Stimulated activated naive CD4-positive, alpha-beta T cell treated with Interleukin-2 at 50 U/mL for 16 hours (primary cell): ENCODE measurements at places on chromosomes 11 and 22.

GRCh38 chr22:33835265-33835664 is 85.0 kb downstream of the LARGE1 start:
- DNase-seq, result no peak

DNA sequence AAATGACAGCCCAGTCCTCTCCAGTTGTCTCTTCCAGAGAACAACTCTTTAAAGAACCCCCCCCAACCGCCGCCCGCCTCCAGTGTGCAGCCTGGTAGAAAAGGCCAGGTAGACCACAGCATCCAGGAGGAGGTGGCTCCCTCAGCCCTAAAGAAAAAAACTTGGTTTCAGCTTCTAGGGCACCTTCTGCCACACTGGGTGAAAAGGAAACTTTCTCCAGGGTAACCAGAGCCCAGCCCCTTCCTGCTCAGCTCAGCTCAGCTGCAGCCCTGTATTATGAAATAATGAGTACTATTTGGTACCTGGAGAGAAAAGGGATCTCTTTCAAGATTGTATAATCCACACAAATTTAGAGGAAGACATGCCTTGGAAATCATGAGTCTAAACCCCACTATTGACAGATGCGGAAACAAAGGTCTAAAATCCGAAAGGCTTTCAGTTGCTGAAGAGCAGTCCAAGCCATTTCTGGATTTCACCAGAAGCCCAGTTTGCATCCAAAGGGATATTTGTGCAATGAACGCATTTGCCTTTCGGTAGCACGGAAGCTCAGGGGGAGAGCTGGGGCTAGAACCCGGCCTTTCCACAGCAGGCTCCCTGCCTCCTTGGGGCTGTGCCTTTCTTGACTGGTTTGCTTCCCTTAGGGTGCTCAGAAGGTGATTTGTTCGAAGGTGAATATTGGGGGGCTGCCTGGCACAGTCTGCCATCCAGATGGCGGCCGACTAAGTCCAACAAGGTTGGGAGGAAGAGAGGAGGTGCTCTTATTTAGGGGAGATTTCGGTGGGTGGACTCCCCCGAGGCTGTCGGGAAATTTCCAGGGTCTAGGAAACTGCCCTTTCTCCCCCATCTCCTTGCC is 3.3 kb downstream of the FXYD6 start:
- no peak for DNase-seq

GRCh38 chr11:97764605-97765004 is 1256.1 kb upstream of the CNTN5 start:
- no peak for DNase-seq

- no peak for DNase-seq
Measured at GRCh38 chr11:75733431-75734107, 15.9 kb downstream of the MOGAT2 start.

- DNase-seq, result no peak
Measured at GRCh38 chr11:34840736-34841386, 75.3 kb downstream of the APIP start.

DNA sequence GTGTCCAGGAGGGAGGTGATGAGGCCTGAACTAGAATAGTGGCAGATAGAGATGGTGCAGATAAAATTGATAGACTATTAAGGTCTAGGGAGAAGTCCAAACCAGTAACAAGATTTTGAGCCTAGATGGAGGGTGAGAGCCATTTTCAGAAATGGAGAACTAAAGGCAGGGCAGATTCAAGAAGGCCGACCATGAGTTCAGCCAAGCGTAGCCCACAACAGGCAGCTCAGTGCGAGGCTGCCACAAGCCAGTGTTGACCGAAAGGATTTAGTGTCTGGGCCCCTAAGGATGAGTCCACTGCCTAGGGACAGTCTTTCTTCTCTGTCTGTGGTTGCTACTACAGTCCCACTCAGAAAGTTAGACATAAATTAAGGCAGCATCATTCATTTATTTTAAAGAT is 51.7 kb downstream of the PPP2R1B start:
- DNase-seq, result no peak

DNA sequence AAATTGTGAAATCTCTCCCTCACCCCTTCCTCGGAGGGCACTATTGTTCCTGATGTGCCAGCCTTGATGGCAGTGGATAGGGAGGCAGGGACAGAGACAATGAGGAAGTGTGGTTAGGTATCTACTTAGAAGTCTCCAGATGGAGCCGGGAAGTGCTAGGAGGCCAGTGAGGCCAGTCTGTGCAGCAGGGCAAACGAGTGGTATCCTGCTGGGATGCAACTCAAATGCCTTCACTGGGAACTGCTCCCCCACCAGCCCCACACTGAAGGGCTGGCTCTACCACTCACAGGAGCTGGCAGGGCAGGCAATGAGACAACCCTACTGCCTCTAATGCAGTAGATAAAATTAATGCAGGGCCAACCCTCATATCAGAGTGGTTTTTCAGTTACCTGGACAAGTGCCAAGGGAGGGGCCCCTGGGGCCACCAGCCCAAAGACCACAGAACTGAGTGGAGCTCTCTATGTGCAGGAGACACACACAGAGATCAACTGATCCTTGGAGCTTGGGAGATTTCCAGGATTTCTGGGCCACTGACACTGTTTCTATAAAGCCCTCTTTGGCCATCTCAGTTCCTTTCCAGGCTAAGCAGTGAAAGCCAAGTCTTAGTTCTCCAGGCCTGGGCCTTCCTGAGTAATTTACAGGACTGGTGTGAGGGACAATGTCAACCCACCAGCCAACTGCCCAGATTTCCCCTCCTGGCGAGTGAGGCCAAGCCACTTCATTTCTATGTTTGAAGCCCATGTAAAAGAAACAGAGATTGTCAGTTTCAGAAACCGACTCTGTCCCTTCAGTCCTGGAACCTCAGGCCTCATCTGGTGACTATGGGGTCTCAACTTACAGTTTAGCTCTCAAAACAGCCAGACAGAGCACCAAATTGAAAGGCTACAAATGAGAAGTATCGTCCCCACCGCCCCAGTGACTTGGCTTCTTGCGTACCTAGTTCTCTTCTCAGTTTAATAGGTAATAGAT is 4.1 kb downstream of the MIF start:
- DNase-seq, result no peak

- DNase-seq, result no peak
Measured at GRCh38 chr11:103043826-103044678, 47.9 kb downstream of the DCUN1D5 start.

DNA sequence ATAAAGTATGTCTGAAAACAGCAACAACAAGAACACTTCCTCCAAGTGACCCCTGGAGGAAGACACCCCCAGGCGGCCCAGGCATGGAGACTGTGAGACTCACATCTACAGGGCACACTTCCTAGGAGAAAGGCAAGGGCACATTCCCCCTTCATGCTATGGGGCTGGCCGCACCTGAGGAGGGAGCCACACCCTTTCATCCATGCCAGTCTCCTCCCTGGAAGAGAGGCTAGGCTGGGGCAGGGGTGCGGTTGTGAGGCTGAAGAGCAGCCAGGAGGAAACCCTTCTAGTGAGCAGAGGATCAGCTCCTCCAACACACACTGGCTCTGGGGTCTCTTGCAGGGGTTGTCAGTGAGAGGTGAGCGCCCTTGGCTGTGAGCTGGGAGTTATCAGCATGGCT is 678.8 kb downstream of the NTM start:
- DNase-seq, result no peak

GRCh38 chr11:112613051-112613972 is 347.9 kb upstream of the NCAM1 start:
- DNase-seq, result no peak
